NCI-H1105 (cell line): ENCODE measurements at places on chromosomes 7 and 10.

GRCh38 chr7:43729924-43730248, 563 bp upstream of the COA1 start:
- no peak for DNase-seq

- DNase-seq = no peak
Measured at GRCh38 chr7:51300762-51301674, 15.6 kb downstream of the COBL start.

DNA sequence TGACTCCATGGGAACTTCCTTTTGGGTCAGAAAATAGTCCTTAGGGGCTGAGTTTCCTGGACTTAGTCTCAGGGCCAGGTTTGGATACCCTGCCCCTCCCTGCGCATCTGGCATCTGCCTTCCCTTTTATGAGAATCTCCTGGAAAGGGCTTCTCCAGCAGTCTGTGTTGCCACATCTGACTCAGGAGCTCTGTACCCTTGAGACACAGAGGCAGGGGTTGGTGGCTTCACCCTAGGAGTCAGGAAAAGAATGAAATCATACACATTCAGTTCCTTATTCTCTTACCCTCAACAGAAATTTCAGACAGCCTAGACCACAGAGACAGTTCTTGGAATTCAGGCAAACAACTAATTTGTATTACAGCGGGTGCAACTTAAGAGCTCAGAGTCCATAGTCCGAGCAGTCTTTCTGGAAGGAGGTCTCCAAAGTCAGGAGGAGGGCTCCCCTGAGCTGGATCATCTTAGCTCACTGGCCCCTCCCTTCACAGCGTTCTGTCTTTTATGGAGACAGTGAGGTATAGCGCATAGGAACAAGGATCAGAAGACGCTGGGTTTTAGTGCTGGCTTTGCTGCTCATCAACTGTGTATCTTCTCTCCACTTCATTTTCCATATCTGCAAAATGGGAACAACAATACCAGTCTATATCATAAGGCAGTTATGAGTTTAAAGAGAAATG, 3.0 kb upstream of the PLAU start:
- DNase-seq = no peak

DNA sequence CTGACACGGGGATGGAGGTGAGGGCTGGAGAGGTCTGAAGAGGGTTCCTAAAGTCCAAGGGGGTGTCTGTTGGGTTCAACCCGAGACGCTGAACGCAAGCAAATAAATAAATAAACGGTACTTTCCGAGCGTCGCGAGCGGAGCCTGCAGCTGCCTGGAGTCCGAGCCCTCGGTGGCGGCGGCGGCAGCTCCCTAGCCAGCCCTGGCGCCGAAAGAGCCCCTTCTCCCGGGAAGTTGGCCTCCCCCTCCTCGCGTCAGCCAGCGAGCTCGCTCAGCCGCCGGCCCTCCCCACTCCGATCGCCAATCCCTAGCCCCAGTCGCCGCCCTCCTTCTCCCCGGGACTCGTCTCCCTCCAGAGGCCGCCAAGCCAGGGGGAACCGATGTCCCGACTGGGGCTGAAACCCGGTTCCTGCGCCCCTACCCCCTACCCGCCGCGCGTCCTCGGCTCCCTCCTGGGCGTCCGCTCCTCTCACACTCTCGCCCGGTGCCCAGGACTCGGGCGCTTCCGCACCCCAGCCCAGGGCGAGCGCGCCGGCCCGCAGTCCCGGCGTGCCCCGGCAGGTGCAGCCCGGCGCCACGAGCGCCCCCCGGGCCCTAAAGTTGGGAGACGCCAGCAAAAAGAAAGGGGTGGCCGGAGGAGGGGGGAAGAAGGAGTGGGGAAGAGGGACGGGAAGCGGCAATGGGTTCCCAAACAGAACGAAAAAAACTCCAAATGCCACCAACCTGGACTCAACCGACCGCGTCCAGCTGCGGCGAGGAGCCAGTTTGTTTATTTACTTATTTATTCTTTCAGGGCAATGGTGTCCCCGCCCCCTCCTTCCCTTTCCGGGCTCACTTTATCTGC, at the start of gene GFRA1:
Gene GFRA1 (minus strand): TSS at position 767 of the 844 bp plus-strand sequence. CDS start 1,177 bp downstream, outside the sequence.
- no peak for DNase-seq

DNA sequence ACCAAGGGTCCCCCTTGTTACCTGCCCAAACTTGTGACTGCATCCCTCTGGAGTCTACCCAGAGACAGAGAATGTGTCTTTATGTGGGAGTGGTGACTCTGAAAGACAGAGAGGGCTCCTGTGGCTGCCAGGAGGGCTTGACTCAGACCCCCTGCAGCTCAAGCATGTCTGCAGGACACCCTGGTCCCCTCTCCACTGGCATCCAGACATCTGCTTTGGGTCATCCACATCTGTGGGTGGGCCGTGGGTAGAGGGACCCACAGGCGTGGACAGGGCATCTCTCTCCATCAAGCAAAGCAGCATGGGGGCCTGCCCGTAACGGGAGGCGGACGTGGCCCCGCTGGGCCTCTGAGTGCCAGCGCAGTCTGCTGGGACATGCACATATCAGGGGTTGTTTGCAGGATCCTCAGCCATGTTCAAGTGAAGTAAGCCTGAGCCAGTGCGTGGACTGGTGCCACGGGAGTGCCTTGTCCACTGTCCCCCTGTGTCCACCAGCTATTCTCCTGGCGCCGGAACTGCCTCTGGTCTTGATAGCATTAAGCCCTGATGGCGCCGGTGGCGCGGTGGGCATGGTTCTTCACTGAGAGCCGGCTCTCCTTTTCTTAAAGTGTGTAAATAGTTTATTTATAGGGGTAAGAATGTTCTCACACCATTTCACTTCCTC, 19.4 kb upstream of the SH2D4B start:
- no peak for DNase-seq

DNA sequence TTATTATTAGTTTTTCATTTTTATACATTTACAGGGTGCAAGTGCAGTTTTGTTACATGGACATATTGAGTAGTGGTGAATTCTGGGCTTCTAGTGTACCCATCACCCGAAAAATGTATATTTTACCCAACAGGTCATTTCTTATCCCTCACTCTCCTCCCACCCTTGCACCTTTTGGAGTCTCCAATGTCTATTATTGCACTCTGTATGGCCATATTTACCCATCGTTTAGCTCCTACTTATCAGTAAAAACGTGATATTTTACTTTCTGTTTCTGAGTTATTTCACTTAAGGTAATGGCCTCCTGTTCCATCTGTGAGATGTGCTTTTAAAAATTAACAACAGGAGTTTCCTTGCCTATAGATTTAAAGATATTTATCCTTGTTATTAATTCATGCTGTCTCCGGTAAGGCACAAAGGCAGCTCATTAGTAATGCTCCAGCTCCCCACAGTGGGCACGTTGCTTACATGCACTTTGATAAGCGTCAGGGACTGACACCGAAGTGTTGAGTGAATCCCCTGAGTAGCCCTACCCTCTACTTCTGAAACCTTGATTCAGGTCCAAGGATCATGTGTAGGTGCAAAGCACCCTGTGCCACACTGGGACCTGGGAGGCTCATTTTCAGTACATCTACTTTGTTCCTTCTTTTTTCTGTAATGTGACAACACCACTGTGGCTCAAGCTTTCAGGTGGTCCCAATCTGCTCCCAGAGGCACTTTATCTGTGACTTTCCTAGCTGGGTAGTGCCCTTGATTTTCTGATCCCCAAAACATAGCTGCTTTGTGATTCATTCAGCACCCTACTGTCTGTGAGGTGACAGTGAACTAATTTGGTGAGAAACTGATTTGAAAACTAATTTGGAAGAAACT, 27.3 kb downstream of the HYAL4 start:
- peak; percentile 42 for DNase-seq

DNA sequence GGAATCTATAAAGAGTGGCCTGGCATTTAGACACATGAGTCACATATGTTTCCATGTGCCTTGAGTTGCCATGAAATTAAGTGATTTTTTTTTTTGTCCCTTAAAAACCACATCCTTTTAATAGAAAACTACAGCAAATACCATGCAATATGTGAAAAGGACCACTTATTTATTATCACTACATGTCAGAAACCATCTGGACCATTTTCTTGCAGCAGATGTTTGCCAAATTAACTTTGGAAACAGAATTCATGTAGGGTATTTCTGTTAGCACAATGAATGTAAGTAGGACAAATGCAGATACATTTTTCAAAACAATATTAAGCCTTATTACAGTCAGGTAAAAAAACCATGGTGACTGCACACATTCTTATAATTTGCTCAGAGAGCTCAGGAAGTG, 230.6 kb downstream of the REEP3 start:
- DNase-seq = no peak

GRCh38 chr10:79420974-79421688, 24.3 kb downstream of the ZCCHC24 start:
- no peak for DNase-seq

GRCh38 chr7:136114966-136115762, 138.0 kb upstream of the MTPN start:
- DNase-seq = peak; percentile 43

DNA sequence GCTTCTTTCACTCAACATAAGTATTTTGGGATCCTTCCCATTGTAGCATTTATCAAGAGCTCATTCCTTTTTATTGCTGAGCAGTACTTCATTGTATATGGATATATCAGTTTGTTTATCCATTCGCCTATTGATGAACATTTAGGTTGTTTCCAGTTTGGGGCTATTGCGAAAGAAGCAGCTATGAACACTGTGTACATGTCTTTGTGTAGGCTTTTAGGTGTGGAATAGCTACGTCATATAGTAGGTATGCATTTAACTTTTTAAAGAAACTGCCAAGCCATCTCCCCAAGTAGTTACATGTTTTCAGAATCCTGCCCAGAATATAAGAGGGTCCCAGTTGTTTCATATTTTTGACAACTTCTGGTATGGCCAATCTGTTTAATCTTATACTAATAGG, 468.1 kb downstream of the IPMK start:
- DNase-seq = no peak

DNA sequence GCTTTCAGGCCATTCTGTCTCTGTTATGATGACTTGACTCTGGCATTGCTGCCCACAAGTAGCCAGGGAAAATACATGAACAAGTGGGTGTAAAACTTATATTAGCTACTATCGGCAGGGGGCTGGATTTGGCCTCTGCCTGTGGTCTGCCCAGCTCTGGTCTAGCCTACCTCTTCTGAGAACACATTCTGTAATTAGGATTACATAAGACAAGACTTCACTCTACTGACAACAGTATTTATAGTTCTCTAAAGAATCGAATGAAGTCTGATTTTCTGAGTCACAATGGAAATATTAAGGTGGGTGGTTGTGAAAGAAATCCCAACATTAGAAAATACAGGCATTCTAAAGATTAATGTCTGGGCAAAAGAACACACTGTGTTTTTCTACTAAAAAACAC, 55.5 kb downstream of the DLD start:
- DNase-seq = no peak

GRCh38 chr10:106023329-106023728, 1141.2 kb downstream of the SORCS1 start:
- no peak for DNase-seq

- DNase-seq = no peak
Measured at GRCh38 chr10:118729200-118729599, 25.6 kb downstream of the CACUL1 start.

GRCh38 chr7:50467817-50468610, 17.9 kb upstream of the FIGNL1 start:
- DNase-seq = no peak

DNA sequence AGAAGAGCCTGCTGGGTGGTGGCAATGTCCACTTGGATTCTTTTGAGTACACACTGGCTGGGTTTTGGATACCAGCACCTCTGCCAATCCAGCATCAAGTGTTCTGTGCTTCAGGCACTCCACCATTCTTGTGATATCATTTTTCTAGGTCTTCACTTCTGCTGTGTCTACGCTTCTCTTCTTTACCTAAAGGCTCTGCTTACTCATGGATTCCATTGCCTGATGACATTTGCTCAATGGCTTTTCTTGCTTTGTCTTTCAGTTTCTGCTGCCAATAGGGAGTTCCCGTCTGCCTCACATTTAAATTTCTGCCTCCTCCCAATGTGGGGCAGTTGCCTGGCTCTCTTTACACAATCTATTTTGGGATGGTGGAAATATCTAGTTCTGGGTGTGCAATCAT, 12.7 kb upstream of the PAPSS2 start:
- DNase-seq = no peak

- DNase-seq = no peak
Measured at GRCh38 chr7:148149730-148150129, 440.8 kb upstream of the C7orf33 start.

DNA sequence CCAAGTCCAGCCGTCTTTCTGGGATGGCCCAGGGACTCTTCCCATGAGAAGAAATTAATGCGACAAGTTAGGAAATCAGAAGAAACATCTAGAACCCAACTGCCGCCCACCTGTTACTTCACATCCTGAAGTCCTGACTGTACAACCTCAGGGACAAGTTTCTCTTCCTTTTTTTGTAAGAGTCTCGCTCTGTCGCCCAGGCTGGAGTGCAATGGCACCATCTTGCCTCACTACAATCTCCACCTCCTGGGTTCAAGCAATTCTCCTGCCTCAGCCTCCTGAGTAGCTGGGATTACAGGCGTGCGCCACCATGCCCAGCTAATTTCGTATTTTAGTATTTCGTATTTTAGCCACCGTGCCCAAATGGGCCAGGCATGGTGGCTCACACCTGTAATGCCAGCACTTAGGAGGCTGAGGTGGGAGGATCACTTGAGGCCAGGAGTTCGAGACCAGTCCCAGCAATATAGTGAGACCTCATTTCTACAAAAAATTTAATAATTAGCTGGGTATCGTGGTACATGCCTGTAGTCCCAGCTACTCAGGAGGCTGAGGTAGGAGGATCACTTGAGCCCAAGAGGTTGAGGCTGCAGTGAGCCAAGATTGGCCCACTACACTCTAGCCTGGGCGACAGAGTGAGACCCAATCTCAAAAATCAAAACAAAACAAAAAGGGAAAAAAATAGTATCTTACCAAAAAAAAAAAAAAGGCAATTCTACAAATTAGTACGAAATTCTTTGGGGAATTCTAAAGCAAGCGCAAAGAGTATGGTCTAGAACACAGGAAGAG, 20.8 kb downstream of the LAT2 start:
- DNase-seq = no peak
